ENCODE measurements at places on chromosomes 1 and 21. TPM values are rescaled to one million over a fixed set of nuclear protein-coding genes. Genes with fewer than 3 reads are reported as not detected.

DNA sequence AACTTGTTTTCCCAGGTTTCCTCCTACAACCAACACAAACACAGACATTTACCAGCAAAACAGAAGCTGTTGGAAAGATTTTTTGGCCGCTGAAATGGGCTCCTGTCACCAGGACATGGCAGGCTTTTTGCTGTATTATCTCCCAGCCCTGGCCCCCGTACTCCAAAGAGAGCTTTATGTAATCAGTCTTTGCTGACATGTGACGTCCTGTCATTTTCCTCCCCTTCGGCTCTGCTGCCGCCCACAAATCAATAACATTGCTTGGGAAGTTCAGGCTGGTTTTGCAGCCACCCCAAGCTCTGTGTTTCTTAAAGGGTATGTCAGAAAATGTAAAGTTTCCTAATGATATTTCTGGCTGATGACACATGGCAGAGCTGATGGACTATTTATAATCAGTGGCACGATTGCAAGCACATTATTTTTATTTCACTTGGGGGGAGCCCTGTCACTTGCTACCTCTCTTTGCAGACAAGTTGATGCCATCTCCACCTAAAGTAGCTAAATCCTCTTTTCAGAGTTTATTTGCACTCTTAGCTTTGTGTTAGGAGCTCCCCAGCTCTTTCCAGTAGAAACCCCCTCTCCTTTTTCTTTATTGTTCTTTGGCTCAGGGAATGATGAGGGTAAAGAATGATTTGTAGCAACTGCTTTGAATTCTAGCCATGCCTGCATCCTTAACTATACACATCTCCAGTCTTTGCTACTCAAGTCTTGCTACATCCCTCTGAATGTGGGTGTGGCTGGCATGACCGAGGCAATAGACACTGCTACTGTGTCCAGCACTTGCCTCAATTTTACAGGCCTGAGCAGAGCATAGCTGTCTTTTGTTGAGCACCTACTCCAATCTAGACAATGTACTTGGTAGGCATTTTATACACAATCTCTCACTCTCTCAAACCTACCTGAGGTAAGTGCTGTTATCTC lies 67.3 kb downstream of the ELAVL4 start:
- DNase-seq: no peak

DNA sequence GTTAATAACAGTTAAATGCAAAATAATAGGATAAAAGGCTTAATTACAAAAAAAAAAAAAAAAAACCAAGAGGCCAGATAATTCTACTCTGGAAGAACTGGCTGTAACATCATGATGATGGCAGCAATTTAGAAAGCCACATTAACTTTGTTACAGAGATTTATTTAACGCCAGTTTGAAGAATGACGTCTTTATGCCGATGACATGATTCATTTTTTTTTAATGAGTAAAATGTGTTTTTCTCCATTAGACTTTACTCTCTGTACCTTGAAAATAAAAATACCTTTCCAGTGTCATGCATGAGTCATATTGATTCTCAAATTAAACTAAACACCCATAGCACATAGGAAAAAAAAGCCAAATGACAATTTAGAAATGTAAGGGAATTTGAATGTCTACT lies 226.1 kb downstream of the RGS7 start:
- DNase-seq: no peak

- no peak for DNase-seq
These were observed 115.5 kb upstream of the ZNF644 start for GRCh38 chr1:91137173-91137852.

The HES3 gene
- total RNA-seq: not detected

- DNase-seq: no peak
These were observed 52.6 kb downstream of the DESI2 start for GRCh38 chr1:244705261-244706234.

DNA sequence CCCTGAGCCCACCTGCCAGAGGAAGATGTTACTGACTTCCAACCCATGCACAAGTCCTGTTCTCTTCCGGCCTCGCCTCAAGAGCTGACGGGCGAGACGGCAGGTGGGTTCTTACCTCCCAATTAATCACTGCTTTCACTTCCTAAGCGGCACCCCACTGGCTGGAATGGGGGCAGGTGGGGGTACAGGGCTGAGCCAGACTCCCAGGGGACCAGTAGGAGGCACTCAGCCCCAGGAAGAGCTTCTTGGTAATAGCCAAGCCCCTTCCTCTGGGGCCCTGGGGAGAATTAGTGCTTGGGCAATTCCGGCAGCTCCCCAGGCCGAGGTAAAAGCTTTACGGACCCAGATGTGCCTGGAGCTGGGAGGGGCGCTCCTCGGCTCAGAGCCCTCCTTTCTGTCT lies 9.7 kb downstream of the CNTN2 start:
- no peak for DNase-seq
